Sigmoid colon (tissue), 7 donors: ENCODE measurements at places on chromosomes 2 and 18.

DNA sequence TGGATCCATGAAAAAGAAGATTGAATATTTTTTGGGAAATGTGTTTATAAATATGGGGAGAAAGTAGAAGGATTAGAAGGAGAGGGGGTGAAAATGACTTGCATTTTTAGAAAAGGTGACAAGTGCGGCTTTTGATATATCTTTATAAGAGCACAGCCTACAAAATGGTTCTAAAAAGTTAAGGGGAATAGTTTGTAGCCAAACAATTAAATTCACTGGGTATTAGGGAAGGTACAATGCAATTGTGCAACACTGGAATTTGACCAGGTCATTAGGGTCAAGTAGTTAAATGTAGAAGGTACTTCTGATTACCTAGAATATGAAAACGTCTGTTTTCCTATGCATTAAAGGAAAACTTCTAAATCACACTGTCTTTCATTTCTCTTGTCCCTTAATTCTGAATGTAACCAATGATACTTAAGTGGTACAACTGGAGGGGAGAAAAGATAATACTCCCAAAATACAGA, 44.5 kb upstream of the SERTAD2 start:
- DNase-seq: no peak

DNA sequence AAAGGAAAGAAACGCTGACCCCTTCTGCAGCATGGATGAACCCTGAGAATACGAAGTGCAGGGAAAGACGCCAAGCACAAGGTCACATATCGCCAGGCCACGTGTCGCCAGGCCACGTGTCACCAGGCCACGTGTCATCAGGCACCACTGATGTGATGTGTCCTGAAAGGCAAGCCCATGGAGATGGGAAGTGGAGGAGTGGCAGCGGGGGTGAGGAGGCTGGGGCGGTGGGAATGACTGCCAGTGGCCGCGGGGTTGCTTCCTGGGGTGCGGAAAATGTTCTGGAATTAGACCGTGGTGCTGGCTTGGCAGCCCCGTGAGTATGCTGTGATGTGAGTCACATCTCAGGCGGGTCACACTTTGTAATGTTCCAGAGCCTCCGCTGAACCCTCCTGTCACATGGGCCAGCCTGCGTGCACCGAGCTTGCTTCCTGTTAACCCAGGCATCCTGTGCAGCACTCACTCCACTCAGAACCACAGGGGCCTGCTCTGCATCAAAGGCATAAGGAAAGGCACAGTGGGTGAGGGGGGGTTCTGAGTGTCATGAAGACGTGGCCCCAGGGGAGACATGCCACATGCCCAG, 39.0 kb downstream of the SLC66A2 start:
- DNase-seq: no peak

DNA sequence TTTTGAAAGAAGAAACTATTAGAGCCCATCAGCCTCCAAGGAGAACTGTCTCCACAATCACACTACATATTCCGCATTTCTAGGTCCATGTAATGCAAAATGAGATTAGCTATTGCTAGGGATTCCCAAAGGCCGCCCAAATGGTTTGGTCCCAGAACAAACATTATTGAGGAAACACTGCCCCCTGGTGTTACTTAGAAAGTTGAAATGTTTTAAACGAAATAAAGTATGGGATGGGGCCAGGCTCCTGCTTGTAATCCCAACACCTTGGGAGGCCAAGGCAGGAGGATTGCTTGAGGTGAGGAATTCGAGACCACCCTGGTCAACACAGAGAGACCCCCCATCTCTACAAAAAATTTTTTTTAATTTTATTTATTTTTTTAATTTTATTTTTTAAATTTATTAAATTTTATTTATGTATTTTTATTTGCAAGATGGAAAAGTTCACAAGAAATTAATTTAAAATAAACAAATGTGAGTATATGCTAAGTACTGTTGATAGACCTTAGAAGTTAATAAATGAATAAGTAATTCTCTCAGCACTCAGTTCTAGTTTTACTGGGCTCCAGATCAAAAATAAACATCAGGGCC, 5.5 kb downstream of the NHEJ1 start:
- DNase-seq: no peak

DNA sequence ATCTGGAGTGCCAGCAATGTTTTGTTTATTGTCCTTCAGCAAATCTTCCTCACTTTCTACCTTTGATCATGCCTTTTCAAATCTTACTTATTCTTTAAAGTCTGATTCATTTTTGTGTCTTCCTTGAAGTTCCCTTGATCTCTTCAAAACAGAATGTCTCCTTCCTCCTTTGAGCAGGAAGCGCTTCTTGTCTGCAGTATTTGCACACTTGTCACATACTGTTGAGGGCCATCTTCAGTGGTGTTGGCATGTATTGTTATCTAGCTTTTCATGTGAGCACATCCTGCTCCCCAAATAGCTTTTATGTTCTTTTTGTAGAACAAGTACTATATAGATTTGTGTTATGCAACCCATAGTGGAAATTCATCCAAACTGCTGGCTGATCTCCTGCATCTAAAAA, 5.9 kb upstream of the CERS6 start:
- no peak for DNase-seq

GRCh38 chr18:7415081-7415894, 151.8 kb upstream of the PTPRM start:
- no peak for DNase-seq

DNA sequence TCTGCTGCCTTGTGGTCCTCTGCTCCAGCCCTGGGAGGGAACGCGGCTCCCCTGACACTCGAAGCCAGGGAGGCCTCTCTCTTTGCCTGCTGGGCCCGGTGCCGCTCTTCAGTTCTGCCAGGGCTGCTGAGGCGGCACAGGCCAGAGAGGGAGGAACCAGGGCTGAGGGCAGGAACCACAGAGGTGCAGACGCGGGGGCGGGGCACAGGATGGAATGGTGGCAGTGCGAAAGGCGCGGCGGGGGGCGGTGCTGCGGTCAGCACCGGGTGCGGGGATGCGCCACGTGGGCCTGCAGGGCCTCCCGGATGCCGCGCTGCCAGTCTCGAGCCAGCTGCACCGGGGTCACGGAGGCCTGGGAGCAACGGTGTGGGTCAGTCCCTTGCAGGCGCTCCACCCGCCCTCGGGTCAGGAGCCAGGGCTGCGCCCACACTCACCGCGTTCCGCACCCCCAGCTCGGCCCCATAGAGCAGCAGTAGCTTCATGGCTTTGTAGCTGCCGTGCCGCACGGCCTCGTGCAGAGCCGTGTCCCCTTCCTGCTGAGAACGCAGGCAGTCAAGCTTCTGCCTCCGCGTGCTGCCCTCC, 4.4 kb downstream of the ANKRD23 start:
- no peak for DNase-seq

GRCh38 chr2:189234991-189235390, 55.4 kb upstream of the COL5A2 start:
- DNase-seq: no peak

DNA sequence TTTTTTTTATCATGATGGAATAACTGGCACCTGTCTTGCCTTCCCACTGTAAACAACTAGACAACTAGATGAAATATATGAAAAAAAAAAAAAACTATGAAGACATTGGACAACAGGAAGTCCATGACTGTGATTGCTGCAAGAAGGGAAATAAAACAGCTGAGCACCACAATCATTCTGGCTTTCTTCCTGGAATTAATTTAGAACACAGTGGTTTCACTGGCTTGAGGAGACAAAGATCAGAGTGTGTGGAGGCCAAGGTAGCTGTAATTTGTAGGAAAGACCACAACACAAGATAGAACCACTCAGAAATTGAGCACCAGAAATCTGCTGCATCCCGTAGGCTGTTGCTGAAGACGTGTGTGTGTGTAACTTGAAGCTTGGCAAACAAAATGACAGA, 121.1 kb upstream of the PID1 start:
- no peak for DNase-seq

- no peak for DNase-seq
Observed at GRCh38 chr2:165920748-165921147, 32.8 kb downstream of the TTC21B start.

DNA sequence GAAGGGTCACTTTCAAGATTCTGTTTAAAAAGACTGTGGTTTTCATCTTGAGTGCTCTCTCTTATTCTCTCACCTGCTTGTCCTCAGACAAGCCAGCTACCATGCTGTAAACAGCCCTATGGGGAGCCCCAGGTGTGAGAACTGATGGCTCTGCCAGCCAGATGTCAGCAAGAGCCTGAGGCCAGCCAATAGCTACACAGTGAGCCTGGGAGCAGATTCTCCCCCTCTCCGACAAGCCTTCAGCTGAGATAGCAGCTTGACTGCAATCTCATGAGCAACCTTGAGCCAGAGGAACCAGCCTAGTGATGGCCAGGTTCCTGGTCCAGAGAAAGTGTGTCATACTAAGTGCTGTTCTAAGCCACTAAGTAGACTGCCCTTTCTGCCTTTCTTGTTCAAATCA, 272.1 kb downstream of the NAPG start:
- no peak for DNase-seq

DNA sequence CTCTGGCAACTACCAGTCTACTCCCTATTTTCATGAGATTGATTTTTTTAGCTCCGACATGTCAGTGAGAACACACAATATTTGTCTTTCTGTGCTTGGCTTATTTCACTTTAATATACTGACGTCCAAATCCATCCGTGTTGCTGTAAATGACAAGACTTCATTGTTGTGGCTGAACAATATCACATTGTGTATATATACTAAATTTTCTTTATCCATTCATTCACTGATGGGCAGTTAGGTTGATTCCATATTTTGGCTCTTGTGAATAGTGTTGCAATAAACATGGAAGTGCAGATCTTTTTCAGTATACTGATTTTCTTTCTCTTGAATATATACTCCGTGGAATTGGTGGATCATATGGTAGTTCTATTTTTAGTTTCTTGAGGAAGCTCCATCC, 5.8 kb upstream of the TTC21B start:
- DNase-seq: no peak

DNA sequence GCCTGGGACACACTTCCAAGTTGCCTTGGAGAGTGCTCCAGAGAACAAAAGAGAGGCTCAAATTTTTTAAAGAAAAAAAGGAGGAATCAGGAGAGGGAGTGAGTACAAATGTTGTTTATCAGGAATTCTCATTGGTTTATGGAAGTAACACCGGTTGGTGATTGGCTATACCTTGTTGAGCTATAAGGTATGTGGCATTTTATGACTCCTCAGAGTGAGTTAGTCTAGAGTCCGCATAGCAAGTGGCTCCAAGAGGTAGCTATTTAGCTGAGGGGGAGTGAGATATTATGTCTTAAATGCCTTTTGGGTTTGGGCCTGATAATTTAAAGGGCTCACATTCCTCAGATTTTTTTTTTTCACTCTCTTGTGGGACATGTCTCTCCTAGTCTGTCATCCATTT, 85.7 kb downstream of the ARHGEF4 start:
- DNase-seq: no peak

- no peak for DNase-seq
Observed at GRCh38 chr2:71122387-71123298, 7.4 kb downstream of the MCEE start.

- no peak for DNase-seq
Observed at GRCh38 chr18:24868311-24868710, 407.9 kb downstream of the HRH4 start.

- DNase-seq: no peak
Observed at GRCh38 chr18:61466736-61467135, 133.5 kb downstream of the CDH20 start.

GRCh38 chr2:172467382-172467781, 40.0 kb downstream of the ITGA6 start:
- no peak for DNase-seq

DNA sequence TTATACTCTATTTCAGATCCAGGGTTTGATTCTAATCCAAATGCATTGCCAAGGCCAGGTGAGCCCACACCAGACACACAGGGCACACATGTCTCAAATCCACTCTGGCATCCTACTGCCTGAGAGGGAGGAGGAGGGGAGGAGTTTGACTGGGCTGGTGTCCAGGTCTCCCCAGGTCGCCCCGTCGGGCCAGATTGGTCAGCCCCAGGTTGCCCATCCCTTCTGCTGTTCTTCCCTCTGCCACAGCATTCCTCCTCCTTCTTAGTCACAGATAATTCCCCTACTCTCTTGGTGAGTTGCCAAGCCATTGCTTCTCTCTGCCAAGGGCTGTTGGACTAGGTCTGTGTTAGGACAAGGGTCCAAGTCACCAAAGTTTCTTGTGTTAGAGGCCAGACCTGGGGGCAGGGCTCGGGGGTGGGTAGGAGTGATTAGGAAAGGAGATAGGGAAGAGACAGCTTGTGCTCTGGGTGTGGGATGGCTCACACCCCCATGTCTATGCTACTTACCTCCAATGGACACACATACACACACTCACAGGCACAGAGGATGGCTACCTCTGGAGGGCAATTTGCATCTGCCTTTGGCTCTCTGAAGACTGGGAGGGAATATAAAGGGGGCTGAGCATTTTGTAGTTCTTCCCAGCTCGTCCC, 2.5 kb upstream of the EGR4 start:
- DNase-seq: no peak

GRCh38 chr2:28613186-28613585, 117.3 kb downstream of the PLB1 start:
- no peak for DNase-seq

DNA sequence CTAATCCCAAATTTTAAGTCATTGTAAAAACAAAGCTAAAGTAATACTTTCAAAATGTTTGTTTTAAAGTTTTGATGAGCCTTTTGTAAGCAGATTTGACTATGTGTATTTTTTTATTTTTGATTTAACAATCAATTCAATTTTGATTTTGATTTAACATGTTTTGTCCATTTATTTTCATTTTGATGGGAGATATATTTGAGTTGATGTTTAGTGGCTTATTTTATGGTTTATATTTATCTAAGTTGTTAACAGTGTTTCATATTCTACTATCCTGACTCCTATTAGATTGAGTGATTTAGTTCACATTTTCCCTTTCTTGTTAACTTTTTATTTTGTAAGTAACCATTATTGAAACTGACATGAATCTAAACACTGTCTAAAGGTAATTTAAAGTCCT, 44.7 kb downstream of the TMEM18 start:
- no peak for DNase-seq

DNA sequence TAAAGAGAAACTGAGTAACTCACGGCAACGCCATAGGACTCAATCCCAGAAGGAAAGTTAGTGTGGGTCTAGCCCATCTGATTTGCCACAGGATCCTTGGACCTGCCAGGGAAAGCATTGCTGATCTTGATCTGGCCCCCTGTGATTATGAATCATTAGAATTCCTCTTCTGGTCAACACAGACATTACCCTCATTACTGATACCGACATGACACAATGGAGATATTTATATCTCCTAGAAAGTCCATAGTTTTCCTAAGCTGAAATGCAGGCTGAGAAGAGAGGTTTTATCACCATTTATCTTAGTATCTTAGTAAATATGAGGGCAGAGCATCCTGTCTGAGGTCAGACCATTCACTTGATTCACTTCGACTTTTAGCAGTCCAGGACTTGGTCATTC, 75.5 kb upstream of the CCDC68 start:
- DNase-seq: no peak

- DNase-seq: peak; percentile 81
Observed at GRCh38 chr2:70977605-70978205, 725 bp upstream of the ANKRD53 start.

GRCh38 chr2:48519593-48519992, 10.4 kb upstream of the STON1 start:
- peak; percentile 86 for DNase-seq
